ENCODE measurements at places on chromosomes 3 and 15. TPM values are rescaled to one million over a fixed set of nuclear protein-coding genes. Genes with fewer than 3 reads are reported as not detected.
A peak's percentile ranks its signal among the peaks of the same experiment; 100 is the strongest.

The LDHAL6B gene
- total RNA-seq: not detected

GRCh38 chr3:73710340-73710739 lies 85.6 kb upstream of the PDZRN3 start:
- H3K36me3 ChIP-seq: no peaks in the 10 kb centered on the region
- H3K27me3 ChIP-seq: no peaks in the 10 kb centered on the region
- no peaks in the 10 kb centered on the region for H3K4me1 ChIP-seq
- DNase-seq: no peak

DNA sequence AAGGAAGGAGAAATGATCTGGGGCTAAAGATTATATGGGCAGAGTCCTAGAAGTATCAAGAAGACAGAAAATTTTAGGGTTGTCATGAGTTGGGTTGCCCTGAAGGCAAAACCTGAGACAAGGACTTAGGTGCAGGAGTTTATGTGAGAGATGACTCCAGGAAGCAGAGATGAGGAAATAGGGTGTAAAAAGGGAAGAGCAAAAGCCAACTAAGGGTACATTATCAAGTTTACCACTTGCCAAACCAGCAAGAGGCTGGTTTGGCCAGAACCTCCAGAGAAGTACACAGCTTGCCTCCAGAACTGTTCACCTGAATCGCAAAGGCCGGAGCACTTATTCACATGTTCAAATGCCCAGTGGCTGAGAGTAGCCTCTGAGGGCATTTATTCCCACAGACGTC lies 116.7 kb downstream of the FHIT start:
- H3K4me1 ChIP-seq: no peaks in the 10 kb centered on the region
- no peaks in the 10 kb centered on the region for H3K36me3 ChIP-seq
- H3K4me3 ChIP-seq: no peak overlapping the region
- H3K27me3 ChIP-seq: no peaks in the 10 kb centered on the region
- H3K27ac ChIP-seq: no peak overlapping the region

- H3K36me3 ChIP-seq: no peaks in the 10 kb centered on the region
- H3K27ac ChIP-seq: no peak overlapping the region
- H3K4me1 ChIP-seq: peaks cover 18% of the 10 kb centered on the region
- no peak overlapping the region for H3K4me3 ChIP-seq
- no peak for DNase-seq
- H3K27me3 ChIP-seq: peaks cover 6% of the 10 kb centered on the region
Observed at GRCh38 chr15:72276326-72276700, 4.0 kb upstream of the PARP6 start.

The GNAT1 gene
- not detected for total RNA-seq

- no peak overlapping the region for H3K27ac ChIP-seq
- H3K27me3 ChIP-seq: peaks cover 22% of the 10 kb centered on the region
- no peak overlapping the region for H3K4me3 ChIP-seq
- peaks cover 3% of the 10 kb centered on the region for H3K4me1 ChIP-seq
Observed at GRCh38 chr3:16177962-16178627, 3.6 kb downstream of the GALNT15 start.

DNA sequence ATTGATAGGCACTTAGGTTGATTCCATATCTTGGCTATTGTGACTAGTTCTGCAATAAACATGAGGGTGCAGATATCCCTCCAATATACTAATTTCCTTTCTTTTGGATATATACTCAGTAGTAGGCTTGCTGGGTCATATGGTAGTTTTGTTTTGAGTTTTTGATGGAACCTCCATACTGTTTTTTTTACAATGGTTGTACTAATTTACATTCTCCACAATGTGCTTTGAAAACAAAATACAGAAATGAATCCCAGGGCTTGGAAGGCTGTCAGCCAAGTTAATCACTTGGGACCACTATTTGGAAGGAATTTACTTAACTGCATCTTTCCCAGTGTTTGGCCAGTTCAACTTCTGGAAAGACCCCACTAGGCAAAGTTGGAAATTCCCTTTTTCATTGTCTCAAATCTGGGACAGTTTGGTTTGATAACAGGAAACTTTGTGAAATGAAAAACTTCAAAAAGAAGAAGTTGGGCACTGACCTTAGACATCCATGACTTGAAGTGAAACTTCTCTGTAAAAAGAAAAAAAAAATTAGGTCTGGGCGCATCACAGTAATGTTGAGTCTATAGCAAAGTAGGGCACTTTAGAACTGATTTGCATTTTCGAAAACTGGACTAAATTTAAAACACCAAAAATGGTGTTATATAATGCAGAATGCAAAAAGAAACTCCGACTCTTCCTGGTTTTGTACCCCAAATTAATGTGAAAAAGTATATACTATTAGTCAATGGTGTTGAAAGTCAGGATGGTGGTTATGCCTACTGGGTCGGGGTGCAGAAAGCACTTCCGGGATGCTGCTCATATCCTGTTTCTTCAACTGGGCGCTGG lies 6.0 kb downstream of the CTSH start:
- H3K4me1 ChIP-seq: peaks cover 24% of the 10 kb centered on the region
- peaks cover 9% of the 10 kb centered on the region for H3K27me3 ChIP-seq

DNA sequence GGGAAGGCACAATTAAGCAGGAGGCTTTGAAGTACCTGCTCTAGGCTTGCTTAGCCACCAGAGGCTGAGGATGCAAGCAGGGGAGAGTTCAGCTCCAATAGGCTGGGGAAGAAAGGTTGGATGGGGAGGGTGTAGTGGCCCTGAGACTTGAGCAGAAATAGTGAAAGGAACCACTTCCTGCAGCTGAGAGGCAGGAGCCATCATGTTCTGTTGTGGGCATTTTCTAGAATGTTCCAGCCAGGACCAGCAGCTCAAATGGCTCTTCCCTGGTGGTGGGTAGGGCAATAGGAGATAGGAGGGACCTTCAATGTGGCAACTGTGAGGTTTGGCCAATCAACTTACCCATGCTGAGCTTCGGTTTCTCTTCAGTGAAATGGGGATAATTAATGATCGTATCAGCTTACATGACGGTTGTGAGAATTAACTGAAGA lies 79.1 kb upstream of the CGNL1 start:
- H3K4me3 ChIP-seq: no peak overlapping the region
- no peak overlapping the region for H3K27ac ChIP-seq
- DNase-seq: no peak
- H3K27me3 ChIP-seq: no peaks in the 10 kb centered on the region
- no peaks in the 10 kb centered on the region for H3K36me3 ChIP-seq

DNA sequence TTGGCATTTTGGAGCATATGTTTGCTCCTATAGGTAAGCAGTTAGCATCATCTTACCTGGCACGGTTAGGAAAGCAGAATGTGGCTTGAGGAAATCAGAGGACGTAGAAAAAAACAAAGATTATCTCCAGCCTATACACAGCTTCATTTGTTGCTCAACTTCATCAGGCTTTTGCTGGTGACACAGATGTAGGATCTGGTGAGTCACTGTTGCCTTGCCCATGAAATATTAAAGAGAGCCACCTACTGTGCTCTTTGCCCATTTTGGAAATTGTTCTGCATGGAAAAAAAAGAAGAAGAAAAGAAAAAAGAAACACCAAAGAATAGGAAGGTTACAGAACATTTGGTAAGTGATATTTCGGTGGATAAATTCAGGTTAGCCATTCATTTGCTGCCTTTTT lies 3.8 kb downstream of the IL1RAP start:
- H3K36me3 ChIP-seq: peaks cover 64% of the 10 kb centered on the region

The NSMCE3 gene
- total RNA-seq: 10.9 TPM

The ABI3BP gene
- 0.37 TPM for total RNA-seq

DNA sequence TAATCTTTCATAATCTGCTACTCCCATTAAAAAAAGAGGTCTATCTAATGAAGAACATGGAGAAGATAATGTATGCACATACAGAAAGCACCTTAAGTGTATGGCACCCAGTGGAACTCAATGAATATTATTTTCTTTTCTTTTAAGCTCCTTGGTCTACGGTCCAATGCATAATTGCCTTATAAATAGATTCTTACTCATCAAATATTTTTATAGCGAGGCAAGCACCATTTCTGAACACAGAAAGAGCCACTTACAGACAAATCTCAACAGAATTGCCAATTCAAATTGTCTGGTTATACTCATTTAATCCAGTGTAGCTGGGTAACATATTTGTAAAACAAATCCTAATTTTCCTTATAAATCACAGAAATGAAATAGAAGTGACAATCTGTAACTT lies 6.3 kb downstream of the PDZRN3 start:
- no peaks in the 10 kb centered on the region for H3K27me3 ChIP-seq
- no peak overlapping the region for H3K4me3 ChIP-seq
- H3K36me3 ChIP-seq: no peaks in the 10 kb centered on the region
- no peaks in the 10 kb centered on the region for H3K4me1 ChIP-seq
- no peak for DNase-seq

GRCh38 chr15:36658898-36659639 lies 79.6 kb downstream of the CDIN1 start:
- no peak overlapping the region for H3K4me3 ChIP-seq
- no peaks in the 10 kb centered on the region for H3K4me1 ChIP-seq
- no peaks in the 10 kb centered on the region for H3K27me3 ChIP-seq
- no peak for DNase-seq

The PCBP4 gene
- total RNA-seq: 23.8 TPM

DNA sequence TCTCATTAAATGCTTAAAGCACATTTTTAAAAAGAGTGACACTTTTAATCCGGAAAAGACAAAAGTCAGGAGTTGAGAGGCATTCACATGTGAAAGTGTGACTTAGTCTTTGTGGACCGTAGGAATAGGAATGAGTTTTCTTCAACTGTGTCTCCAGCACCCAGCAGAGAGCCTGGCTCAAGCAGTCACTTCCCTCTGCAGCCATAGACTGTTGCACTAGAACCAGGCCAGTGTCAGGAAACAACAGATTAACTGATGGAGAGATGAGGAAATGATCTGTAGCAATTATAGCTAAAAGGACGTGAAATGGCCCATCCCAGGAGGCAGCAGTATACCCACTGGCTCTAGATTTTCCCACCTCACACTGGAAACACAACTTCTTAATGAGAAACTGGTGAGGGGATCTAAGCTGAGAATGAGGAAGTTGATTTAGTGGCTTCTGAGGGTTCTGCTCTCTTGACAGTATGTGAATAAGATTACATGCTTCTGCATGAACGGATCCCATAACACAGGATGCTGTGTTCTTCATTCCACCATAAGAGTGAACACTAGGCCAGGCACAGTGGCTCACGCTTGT lies 19.8 kb downstream of the CFAP92 start:
- H3K4me1 ChIP-seq: peaks cover 3% of the 10 kb centered on the region
- DNase-seq: no peak
- no peaks in the 10 kb centered on the region for H3K36me3 ChIP-seq
- peaks cover 21% of the 10 kb centered on the region for H3K27me3 ChIP-seq
- H3K4me3 ChIP-seq: no peak overlapping the region

The BLM gene
- 58.9 TPM for total RNA-seq

The FANCD2OS gene
- not detected for total RNA-seq

GRCh38 chr3:62013951-62014350 lies 359.4 kb downstream of the FEZF2 start:
- no peak for DNase-seq
- no peak overlapping the region for H3K4me3 ChIP-seq
- H3K36me3 ChIP-seq: no peaks in the 10 kb centered on the region

GRCh38 chr15:100019601-100020000 lies 286.4 kb upstream of the LYSMD4 start:
- no peak for DNase-seq
- H3K27me3 ChIP-seq: no peaks in the 10 kb centered on the region
- H3K27ac ChIP-seq: no peak overlapping the region

DNA sequence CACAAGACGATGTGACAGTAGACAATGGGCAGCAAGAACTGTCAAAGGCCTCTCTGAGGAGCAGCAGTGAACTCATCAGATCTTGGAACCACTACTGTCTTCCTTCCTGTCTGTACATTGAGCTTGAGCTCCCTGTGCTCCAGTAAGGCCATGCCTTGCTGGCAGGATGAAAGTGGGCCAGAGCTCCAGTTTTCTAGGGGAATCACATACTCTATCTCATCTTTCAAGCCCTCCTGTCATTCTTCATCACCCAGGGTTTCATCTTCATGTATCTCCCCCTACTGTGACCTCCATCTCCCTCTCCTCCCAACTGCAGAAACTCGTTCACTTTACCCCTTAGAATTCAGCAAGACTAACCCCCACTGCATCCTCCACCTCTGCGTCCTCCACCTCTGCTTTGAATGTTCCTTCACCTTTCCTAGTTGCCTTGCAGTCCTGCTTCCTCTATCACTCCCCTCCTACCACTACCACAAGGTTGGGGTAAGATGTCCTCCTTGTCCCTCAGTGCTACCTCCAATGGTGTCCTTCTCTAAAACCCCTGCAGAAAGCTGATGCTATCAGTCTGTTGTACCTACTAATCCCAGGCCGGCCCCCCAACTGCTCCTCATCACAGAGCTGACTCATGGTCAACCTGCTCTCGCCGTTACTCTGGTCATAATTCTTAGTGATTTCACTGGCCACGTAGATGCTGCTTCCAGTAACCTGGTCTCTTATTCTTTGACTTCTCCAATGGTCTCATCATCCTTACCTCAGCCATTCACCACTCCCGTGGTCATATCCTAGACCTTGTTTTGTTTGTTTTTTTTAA lies 22.3 kb downstream of the NKIRAS1 start:
- H3K27me3 ChIP-seq: no peaks in the 10 kb centered on the region
- no peak for DNase-seq
- no peak overlapping the region for H3K27ac ChIP-seq

- DNase-seq: no peak
- no peaks in the 10 kb centered on the region for H3K36me3 ChIP-seq
- H3K4me1 ChIP-seq: no peaks in the 10 kb centered on the region
- H3K27ac ChIP-seq: no peak overlapping the region
Observed at GRCh38 chr3:181872887-181873286, 161.2 kb downstream of the SOX2 start.

The DUOXA1 gene
- total RNA-seq: not detected

GRCh38 chr3:136989781-136990524 lies 32.2 kb downstream of the IL20RB start:
- no peaks in the 10 kb centered on the region for H3K36me3 ChIP-seq
- H3K4me1 ChIP-seq: peaks cover 1% of the 10 kb centered on the region
- no peak for DNase-seq
- H3K27me3 ChIP-seq: no peaks in the 10 kb centered on the region
- H3K4me3 ChIP-seq: no peak overlapping the region
- no peak overlapping the region for H3K27ac ChIP-seq

GRCh38 chr3:4982773-4983738 lies 3.8 kb downstream of the BHLHE40 start:
- peaks cover 34% of the 10 kb centered on the region for H3K4me1 ChIP-seq
- no peaks in the 10 kb centered on the region for H3K27me3 ChIP-seq
- DNase-seq: no peak
- H3K4me3 ChIP-seq: peak overlapping the region; percentile 99
- peaks cover 73% of the 10 kb centered on the region for H3K36me3 ChIP-seq

The CYP1A1 gene
- total RNA-seq: 0.48 TPM

The TNIK gene
- total RNA-seq: 39.9 TPM

DNA sequence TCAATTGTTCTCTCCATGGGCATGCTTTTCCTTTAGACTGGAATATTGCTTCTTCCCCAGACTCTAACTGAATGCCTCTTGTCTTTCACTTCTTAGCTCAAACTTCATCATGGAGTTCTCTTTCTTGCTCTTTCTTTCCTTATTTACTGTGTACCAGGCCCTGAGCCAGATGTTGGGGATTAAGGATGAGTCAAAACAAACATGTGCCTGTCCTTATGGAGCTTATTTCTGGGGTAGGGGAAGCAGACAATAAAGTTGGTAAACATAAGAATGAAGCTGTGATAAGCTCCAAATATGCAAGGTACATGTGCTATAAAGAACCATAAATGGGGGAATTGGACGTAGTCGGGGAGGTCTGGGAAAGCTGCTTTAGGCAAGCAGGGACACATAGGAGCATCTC lies 145.8 kb downstream of the ALDH1A2 start:
- no peaks in the 10 kb centered on the region for H3K36me3 ChIP-seq
- no peak overlapping the region for H3K4me3 ChIP-seq
- H3K27me3 ChIP-seq: peaks cover 2% of the 10 kb centered on the region
- H3K27ac ChIP-seq: no peak overlapping the region
- no peaks in the 10 kb centered on the region for H3K4me1 ChIP-seq
- no peak for DNase-seq

- no peak overlapping the region for H3K4me3 ChIP-seq
- no peaks in the 10 kb centered on the region for H3K27me3 ChIP-seq
- no peaks in the 10 kb centered on the region for H3K4me1 ChIP-seq
- no peak for DNase-seq
- no peak overlapping the region for H3K27ac ChIP-seq
- H3K36me3 ChIP-seq: no peaks in the 10 kb centered on the region
Observed at GRCh38 chr3:83946554-83946953, 1012.2 kb upstream of the CADM2 start.

Data from activated T-helper 2 cell treated with anti-CD3 and anti-CD28 coated beads, Interferon-gamma antibody, Interleukin-2, Interleukin-4, amounts not matched to agents 10 μg/mL and 5 μg/mL and 100 μg/mL, durations not matched to agents 14 hours and 24 hours and 36 hours (primary cell).